ENCODE measurements at places on chromosomes 7 and 10.

DNA sequence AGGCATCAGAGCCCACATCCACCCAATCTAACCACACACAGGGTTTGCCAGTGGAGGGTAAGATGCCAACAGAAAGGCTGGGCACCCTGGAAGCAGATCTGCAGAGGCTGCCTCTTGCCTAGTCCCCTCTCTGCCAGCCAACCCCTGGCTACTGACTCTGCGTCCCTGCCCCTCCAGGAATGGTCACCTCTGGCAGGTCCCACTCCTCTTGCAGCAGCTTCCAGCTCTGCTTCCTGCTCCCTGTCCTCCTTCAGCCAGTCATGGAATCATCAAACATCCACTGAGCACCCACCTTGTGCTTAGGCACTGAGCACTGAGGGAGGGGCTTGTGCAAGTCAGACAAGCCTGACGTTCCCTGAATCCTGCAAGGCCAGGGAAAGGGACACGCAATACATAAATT lies 20.1 kb upstream of the HABP2 start:
- DNase-seq, result no peak

DNA sequence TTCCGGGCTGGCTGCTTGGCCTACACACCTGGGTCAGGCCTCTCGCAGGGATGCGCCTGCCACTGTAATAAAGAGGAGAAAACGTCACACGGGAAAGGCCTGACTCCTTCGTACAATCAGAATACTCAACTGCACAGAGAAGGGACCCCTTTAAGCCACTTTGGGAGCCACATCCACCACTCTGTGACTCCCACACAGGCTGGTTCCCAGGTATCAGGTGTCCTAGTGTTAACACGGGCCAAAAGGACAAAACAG lies 5.8 kb upstream of the ZNF736 start:
- no peak for DNase-seq

- DNase-seq, result no peak
These were observed 535.4 kb upstream of the MKI67 start for GRCh38 chr10:128661404-128662197.

DNA sequence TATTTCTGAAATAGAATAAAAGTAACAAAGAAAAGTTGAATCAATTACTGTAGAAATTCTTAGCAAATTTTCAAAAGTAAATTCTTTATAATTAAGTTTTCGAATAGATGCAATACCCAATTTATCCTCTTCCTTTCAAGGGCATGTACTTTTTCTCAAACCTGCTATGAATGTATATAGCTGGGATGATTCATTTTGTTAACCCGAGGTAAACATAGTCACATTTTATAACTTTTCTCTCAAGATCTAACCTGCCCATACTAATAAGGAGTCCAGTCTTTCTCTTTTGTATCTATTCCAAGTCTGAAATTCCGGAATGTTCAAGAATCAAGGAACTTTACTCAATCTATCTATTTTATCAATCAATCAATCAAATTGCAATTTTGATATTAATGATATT lies 1072.9 kb downstream of the REEP3 start:
- no peak for DNase-seq

GRCh38 chr7:47153058-47153457 lies 428.9 kb downstream of the TNS3 start:
- DNase-seq, result no peak

All from T-helper 1 cell (primary cell).